ENCODE measurements at places on chromosomes 3 and 15.

DNA sequence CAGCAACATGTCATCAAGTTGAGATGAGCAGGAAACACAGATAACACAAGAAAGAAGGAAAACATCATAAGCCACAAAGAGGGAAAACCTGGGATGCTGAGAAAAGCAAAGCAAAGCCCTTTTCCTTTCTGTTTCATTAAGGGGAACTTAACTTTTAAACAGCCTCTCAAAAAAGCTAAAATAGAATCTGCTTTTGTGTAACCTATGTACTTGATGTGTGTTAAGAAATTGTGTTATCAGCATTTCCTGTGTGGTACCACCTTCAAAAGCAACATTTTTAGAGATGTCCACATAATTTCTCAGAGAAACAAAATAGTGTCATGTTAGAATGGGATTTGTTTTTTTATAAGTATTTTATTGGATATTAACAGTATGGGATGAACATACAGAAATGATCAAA is 206.2 kb downstream of the IL20RB start:
- DNase-seq = no peak

DNA sequence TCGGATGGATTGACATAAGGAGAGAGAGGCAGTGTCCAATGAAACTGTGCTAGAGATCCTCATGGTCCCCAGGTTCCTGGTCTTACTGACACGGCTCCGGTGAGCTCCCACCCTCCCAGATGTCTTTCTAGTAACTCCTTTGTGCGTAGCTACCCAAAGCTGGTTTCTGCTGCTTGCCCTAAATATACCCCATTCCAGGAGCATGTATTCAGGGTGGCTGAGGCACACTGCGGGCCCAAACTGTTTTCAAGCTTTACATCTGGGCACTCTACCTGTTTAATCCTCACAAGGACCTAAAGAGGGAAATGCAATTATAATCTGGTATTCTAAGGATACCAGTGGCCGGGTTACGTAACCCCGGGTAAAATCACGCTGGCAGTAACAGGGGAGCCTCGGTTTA is 161.2 kb upstream of the NSMCE3 start:
- DNase-seq = no peak

DNA sequence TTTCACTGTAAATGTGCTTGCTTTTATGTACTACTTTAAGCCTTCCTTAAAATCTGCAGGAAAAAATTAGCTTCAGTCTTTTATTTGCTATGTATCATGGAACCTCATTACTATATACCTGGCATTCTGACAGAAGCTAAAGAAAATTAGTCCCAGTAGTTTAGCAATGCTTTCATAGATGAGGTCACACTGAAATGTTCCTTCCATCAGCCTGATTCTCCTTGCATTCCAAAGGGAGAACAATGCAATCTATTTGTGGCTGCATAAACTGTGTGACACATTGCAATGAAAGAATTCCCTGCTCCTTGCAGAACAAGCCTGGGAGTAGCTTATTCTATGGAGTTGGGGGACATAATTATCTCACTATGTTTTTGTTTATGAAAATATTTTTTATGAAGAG is 691.5 kb upstream of the ARPP21 start:
- DNase-seq = no peak

DNA sequence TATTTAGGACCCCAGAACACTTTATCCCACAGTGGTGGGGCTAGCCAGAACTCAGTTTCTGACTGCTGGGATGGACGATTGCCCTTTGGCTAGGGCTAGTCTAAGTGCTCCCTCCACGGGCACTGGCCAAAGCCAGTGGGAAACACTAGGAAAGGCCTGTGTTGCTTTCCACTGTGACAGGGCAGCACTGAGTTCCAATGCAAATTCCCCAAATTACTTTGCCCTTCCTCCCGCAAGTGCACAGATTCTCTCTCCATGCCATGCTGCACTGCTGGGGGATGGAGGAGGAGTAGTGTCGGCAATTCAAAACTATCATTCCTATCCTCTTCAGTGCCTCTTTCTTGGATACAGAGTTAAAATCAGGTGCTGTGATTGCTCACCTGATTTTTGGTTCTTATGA is 100.0 kb downstream of the SH3GL3 start:
- no peak for DNase-seq

DNA sequence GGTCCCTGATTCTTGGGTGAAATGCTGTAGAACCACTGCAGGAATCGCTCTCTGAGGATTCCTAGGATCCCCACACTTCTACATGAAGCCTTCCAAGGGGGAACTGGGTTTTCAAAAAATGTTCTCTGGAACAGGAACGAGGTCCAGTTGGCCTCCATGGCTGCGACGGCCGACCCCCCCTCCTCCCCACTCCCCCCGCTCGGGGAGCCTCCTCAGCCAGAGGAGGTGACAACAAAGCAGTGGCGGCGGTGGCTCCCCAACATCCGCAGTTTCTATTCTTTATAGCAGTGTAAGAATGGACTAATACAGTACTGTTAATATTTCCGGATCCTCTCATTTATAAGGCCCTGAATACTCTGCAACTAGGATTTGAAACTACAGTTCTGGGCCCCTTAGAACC is 84.0 kb upstream of the PLAAT1 start:
- DNase-seq = no peak

GRCh38 chr3:185582236-185582635 is 3.9 kb upstream of the SENP2 start:
- no peak for DNase-seq

DNA sequence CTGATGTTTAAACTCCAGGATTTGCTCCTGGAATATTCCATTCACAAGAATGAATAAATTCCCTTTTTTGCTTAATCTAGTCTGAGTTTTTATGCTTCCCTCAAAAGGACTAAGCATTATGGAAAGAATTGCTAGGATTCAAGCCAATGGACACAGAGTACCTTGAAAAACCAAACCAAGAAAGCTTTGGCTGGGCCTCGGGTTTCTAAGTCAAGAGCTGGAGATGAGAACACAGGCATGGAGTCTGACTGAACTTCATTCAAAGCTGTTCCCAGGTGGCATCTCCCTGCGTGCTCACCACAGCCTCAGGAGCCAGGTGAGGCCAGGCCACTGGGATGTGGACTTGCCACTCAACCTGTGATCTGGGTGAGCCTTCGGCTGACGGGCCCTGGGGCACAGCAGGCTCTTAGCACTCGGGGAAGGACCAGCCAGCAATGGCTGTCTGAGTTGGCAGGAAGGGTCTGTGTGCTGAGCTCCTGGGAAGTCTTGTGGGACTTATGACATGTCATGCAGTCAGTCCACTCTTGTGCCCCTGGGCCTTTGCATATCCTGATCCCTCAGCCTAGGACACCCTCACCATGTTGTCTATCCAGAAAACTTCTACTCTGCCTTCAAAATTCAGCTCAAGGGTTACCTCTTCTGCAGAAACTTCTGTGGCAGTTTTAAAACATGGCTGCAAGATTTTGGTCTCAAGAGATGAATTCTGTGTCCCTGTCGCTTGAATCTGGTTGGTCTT is 21.8 kb downstream of the CRABP1 start:
- DNase-seq = no peak

DNA sequence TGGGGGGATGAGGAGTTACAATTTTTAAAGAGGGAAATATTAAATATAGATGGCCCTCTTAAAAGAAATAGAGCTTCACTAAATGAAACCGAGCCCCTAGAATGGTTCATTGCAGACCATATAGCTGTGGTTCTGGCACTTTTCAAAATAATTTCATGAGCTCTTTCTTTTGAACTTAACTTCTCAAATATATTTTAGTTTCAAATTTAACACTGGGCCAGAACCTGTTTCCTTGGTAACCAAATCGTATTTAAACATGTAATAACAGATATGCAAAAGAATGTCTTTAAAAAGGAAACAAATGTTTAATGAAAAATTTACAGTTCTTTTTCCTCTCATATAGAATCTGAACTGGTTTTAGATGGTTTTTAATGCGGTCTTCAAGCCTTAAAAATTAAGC is 20.1 kb downstream of the ZBTB38 start:
- DNase-seq = no peak

DNA sequence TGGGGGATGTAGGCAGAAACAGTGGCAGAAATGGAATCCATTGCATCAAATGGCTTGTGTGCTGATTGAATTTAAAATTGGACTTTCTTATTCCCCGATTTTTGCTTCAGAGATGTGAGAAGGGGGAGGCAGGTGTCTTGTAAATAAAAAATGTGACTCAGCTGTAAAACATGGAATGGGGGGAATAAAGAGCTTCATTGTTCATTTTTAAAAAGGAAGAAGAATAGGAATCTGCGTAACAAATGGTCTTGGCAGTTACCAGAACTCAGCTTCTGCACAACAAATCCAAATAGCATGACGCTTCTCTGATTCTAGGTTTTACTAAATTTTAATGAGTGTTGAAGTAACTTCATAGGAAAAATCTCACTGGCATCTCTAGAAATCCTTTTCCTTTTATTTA is 323.9 kb upstream of the GBE1 start:
- no peak for DNase-seq

DNA sequence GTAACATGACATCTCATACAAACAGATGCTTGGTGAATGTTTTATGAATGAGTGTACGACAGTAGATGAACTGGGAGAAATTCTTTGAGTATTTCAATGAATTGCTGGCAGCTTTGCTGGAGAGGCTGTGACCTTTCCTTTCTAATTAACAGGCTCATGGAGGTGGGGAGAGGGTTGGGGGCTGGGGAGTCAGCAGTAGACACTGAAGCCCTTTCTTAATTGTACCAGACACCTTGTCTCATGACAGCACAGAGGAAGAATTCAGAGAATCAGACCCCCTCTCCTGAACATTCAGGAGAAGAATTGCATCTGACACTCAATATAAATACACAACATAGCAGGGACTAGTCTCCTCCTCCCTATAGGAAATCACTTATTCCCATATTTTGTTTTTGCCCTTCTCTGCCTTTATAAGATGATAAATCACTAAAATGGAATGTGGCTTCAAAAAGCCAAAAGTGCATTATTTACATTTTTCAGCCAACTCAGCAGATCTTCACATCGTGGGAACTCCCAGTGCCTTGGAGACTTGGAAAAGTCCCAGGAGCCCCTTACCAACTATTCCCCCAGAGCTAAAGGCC is 66.2 kb upstream of the TPM1 start:
- no peak for DNase-seq

- DNase-seq = no peak
These were observed 2.2 kb downstream of the CAND2 start for GRCh38 chr3:12798559-12799179.

GRCh38 chr3:112409041-112409440 is 76.1 kb downstream of the CD200 start:
- DNase-seq = no peak

DNA sequence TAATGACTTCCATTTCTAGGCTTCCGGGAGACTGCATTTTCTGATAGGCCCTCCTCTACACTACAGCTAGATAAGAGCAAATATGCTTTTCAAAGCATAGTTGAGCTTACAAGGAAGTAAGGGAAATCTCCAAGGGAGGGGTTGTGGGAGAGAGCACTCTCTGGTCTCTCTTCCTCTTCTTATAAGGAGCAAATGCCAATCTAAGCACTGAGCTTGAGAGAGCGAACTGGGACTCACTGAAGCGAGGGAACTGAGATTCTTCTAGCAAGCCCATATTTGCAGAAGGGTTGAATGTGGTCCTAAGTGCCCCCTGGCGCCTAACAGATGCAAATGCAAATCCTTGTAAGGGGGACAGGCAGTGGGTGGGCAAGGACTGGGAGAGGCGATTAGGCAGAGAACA is 164.8 kb downstream of the ERC2 start:
- DNase-seq = no peak

DNA sequence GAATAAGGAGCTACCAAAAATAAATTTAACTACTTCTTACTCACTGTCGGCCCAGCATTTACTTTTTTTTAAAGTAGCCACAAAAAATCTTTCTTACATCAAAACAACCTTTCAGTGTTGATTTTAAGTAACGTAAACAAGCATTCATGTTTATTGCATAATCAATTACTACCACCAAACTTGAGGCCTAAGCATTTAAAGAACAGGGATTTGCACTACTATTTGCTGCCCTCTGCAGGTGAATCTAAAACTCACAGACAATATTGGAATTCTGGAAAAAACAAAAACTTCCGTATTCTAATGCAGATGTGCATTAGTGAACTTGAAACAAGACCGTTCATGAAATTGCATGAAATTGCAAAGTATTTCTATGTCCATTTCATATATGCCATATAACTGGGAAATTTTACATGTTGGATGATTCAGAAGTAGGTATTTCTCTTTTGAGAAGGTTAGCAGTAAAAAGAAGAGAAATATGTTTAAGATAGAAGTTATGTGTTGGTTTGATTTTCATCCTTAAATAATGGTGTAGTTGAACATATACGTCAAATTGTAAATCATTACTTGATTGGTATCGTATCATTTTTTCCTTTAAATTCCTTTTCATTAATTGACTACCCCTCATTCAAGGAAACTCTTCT is 55.6 kb downstream of the CGGBP1 start:
- no peak for DNase-seq

- DNase-seq = no peak
These were observed 138.5 kb downstream of the RORA start for GRCh38 chr15:61090386-61091288.

DNA sequence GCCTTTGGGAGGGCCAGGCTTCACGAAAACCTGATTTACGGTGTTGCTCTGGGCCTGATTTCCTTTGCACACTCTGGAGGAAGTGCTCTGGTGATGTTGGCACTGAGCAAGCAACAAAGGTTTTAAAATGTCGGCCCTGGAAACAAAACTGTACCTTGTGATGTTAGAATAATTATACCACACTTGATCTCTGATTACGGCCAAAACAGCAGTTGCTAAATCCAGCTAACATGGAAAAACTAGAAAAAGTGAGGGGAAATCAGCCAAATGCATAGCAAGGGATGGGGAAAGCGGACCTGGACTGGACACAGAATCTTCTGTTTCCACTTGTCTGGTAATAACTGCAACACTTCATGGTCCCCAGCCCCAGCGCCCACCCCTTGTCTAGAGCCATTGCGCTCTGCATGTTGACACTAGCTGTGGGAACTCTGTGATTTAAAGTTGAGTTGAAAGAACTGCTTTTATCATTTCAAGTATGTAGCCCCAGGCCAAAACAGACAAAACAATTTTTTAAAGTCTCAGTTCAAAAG is 120.1 kb downstream of the VGLL4 start:
- no peak for DNase-seq

DNA sequence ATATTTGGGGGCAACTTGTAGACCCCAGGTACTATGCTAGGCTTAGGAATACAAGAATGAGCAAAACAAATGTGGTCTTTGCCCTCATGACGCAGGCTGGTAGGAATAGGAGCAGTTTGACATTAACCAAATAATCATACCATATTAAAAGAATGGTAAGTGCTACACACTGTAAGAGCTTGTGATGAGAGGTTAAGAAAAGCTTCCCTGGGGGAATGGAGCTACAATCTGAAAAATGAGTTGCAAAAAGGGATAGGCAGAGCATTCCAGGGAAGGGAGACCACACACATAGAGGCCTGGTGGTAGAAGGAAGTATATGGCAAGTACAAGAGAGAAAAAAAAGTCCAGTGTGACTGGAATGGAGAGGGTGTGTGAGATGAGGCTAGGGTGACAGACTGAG is 37.3 kb downstream of the TMOD3 start:
- DNase-seq = no peak

DNA sequence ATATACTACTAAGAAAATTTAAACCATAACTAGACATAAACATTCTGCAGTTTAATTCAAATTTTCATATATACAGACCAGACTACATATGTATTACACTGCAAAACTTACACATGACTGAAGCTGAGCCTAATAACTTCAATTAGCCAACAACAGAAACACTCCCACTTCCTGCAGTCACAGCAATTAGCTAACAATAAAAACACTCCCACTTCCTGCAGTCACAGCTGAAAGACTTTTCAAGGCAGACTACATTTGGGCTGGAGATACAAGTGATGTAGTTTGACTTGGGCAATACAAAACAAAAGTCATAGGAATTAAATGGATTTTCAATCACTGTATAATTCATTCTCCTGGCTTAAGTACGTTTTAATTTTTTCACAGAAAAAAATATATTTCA is 10.3 kb downstream of the TM2D3 start:
- no peak for DNase-seq

GRCh38 chr3:36893137-36893557 is 51.7 kb downstream of the TRANK1 start:
- no peak for DNase-seq

Measured in stimulated activated CD4-positive, alpha-beta T cell treated with anti-CD3 and anti-CD28 coated beads, Interleukin-15, amount 100 ng/mL, for 1 hour (primary cell).